ENCODE measurements at places on chromosomes 1 and 21. TPM values are rescaled to one million over a fixed set of nuclear protein-coding genes. Genes with fewer than 3 reads are reported as not detected.

The TTC34 gene
- polyA plus RNA-seq = 0.66 TPM

The BGLAP gene
- polyA plus RNA-seq = 1.3 TPM

The BRINP3 gene
- polyA plus RNA-seq = 2.4 TPM

The MIGA1 gene
- polyA plus RNA-seq = 20.5 TPM

The CYP4Z1 gene
- 0.44 TPM for polyA plus RNA-seq

The NIT1 gene
- 29.1 TPM for polyA plus RNA-seq

The ZNF124 gene
- polyA plus RNA-seq = 31.9 TPM

GRCh38 chr1:215507119-215507518 is 60.0 kb upstream of the KCTD3 start:
- no peak for DNase-seq

- DNase-seq = no peak
Measured at GRCh38 chr1:182885591-182885990, 46.4 kb downstream of the DHX9 start.

DNA sequence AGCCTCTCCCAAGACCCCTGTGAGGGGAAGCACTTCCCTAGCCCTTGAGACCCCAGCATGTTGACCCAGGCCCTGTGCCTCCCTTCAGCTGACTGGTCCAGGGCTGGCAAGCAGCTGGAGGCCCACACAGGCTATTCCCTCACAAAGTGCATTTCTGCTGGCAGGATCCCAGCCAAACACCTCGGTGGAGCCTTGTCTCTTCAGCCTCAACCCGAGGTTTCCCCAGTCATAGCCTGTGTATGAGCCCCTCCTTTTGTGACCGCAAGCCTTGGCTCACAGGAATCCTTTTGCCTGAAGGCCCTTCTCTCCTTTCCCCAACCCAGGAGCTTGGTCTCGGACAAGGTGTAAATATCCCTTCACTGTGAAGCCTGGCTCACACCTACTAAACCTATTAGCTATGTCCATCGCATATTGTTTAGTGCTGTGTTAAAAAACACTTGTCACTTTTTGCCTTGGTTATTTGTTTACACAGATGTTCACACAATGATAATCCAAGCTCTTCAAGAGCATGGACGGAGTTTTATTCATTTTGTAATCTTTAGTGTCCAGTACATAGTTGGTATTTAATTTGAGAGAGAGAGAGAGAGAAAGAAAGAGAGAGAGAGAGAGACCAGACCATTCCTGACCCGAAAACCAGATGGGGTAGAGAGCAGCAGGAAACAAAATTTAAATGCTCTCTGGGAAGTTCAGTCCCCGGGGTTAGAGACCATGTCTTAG is 8.5 kb upstream of the CD247 start:
- DNase-seq = no peak

DNA sequence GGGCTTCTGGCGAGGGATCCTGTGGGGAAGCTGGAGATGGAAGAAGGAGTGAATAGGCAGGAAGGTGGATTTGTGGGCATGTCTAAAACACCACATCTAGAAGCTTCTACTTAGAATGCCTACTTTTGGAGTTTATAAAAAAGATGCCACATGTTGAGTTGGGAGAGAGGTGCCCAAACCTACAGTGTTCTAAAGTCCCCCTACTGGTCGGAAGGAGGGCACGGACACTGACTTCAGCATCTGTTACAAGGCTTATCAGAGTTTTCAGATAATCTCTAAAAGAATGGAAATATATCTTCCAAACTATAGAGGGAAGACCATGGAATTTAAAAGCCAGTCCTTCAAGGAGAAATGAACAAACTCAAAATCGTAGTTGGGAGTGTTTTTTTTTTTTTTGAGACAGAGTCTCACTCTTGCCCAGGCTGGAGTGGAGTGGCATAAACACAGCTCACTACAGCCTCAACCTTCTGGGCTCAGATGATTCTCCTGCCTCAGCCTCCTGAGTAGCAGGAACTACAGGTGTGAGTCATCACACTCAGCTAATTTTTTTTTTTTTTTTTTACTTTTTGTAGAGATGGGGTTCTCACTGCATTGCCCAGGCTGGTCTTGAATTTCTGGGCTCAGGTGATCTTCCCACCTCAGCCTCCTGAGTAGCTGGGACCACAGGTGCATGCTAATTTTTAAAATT is 14.8 kb downstream of the IBA57 start:
- DNase-seq = no peak

GRCh38 chr21:19368944-19369343 is 965.4 kb upstream of the TMPRSS15 start:
- DNase-seq = no peak

DNA sequence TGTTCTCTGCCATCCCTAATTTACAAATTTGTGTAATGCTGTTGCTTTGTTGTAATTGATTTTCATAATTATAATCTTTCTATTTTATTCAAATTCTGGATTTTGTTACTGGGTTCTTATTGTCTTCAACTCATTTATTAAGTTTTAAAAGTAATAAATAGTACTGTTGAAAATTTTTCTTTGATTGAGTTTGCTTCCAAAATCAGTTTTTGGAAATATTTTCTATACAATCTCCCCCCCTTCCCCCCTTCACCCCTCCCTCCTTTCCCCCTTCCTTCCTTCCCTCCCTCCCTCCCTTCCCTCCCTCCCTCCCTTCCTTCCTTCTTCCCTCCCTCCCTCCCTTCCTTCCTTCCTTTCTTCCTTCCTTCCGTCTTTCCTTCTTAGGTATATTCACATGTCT is 6.0 kb upstream of the TMPRSS15 start:
- no peak for DNase-seq

- no peak for DNase-seq
Measured at GRCh38 chr1:22803833-22804232, 93.2 kb downstream of the EPHB2 start.

GRCh38 chr1:41495210-41495948 is 10.9 kb upstream of the EDN2 start:
- no peak for DNase-seq

DNA sequence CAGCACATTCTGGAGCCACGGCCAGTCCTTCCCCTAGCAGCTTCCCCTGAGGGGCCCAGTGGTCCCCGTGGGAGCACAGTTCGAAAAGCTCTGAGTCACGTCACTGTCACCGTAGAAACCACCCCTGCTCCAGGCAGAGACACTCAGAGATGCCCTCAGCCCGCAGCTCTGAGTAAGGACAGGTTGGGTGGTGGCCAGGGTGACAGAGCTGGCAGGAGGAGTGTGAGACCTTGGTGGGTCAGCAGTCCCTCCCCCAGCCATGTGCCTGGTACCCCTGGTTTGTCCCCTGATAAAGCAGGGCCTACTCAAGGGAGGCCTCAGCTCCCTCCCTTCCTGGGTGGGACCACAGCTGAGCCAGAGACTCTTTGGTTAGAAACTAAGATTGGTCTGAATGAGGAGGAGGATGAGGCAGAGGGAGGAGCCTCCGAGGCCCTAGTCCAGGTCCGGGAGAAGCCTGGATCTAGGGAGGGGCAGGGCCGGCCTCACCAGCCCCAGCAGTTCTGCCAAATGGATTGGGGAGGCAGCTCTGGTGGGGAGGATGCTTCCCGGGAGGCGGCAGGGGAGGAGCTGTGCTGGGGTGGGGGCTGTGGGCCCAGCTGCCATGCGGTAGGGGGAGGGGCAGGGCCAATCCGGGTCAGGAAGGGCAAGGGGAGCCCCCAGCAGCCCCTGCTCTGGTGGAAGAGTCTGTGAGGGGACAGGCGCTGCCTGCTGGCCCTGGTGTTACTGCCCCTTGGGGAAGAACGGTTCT is 55.2 kb downstream of the SLC9A1 start:
- DNase-seq = no peak

DNA sequence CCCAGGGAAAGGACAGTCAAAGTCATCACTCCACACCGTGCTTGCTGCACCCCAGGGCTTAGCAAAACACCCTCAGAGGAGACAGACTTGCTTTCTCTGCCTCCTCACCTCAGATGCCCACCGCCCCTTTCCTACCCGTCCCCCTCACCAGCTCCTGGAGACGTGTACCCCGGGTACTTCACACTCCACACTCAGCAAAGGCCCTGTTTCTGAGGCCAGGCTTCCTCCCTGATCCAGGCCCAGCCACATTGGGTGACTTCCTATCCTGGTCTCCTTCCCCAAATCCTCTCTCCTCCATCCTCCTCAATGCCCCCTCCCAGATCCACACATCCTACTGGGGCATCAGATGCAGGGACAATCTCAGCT is 116.7 kb downstream of the DMRTB1 start:
- DNase-seq = no peak

- DNase-seq = no peak
Measured at GRCh38 chr1:113875714-113876113, 4.2 kb upstream of the PTPN22 start.

DNA sequence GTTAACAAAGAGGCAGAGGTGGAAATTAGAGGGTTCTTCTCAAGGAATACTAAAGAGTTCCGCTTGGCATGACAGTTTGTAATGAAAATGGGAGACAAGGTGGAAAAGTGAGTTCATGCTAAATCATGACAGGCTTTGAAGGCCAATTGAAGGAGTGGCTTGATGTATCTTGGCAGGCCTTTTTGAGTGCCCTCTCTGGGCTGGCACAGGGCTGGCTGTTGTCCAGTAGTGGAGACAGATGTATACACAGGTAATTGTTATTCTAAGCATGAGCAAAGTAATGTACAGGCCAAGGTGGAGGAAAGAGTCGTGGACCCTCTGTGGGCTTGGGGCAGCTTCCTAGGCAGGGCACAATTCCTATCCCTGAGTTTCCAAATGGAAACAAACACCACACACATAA is 196.7 kb upstream of the GALNT2 start:
- no peak for DNase-seq

DNA sequence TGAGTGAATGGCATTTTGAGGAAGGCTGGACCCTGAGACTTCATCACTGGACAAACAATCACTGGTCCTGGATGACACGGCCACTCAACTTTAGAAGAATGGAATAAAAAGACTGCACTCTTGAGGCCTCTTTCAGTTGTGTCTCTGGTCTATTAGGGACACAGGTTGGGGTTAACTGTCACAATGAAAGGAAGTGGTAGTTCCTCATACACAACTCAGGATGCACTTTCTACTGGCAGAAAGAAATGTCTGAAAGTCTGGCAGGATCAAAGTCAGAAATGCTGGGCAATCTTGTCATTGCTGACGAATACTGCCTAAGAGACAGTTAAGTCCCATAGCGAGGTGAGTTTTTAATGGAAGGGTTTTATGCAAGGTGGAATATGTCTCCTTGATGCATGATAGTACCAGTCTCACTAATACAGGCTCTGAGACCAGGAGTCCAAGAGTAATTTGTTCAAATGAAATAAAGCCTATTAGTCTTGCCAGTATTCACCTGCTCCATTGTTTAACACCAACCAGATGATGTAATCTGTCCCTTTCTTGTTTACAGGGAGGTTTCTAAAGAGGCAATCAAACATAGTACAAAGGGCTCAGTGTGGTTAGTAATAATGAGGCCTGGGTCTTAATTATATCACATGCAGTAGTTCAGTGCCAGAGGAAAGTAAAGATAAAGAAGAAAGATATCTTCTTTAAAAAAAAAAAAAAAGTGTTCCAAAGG is 11.2 kb upstream of the RRP15 start:
- no peak for DNase-seq

- no peak for DNase-seq
Measured at GRCh38 chr1:68145418-68146126, 86.8 kb downstream of the WLS start.

GRCh38 chr1:169327875-169328274 is 39.7 kb downstream of the NME7 start:
- no peak for DNase-seq

DNA sequence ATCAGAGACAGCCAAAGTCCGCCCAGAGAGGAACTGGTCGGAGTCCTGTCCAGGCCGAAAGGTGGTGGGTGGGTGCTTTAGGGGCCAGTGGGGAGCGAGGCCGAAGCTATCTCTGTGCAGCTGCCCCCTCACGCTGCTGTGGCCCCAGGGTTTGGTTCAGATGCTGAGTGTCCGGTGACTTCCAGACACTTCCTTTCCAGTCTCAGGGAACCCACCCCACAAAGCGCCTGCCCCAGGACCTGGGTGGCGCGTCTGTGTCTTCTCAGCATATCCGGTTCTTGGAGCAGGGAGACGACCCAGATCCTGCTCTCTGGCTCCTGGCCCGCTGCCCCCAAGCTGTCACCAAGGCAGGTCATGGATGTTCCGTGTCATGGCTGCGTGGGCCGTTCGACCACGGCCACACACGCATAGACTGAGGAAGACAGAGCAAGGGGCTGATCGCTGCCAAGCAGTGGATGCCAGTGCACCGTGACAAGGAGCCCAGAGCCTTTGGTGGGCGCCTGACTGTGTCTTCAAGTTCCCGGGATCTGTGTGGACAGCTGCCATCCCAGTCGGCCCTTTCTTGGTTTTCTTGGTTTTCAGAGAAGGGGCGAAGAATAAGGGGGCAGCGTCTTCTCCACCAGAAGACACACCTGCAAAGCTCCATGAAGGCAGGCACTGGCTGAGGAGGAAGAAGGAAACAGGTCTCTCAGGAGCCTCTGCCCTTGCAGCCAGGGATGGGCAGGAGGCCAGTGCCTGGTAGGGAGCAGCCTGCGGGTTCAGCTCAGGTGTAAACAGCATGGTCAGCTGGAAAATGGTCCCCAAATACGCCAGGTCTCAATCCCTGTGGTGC is 22.9 kb upstream of the COL18A1 start:
- no peak for DNase-seq

DNA sequence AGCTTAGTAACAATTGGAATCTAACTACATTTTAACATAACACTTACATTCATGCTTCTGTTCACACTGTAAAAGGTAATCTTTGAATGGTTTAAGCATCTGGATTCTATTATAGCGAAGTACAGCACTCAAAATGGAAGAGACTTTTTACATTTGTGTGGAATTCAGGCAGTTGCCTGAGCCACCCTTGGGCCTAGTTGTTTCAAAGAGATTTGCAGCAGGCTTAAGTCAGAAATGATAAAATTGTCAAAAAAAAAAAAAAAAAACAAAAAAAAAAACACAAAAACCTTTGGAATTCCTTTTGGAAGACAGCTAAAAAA is 199.9 kb downstream of the LYPLAL1 start:
- DNase-seq = no peak

- no peak for DNase-seq
Measured at GRCh38 chr1:107640207-107640606, 324.8 kb downstream of the VAV3 start.

Data from left renal pelvis (tissue), 4 donors.